ENCODE measurements at places on chromosomes 5 and 9.
A peak's percentile ranks its signal among the peaks of the same experiment; 100 is the strongest.

GRCh38 chr5:79794347-79794746 is 104.7 kb downstream of the CMYA5 start:
- DNase-seq = no peak

- DNase-seq = no peak
Observed at GRCh38 chr9:98881836-98882568, 61.7 kb upstream of the COL15A1 start.

DNA sequence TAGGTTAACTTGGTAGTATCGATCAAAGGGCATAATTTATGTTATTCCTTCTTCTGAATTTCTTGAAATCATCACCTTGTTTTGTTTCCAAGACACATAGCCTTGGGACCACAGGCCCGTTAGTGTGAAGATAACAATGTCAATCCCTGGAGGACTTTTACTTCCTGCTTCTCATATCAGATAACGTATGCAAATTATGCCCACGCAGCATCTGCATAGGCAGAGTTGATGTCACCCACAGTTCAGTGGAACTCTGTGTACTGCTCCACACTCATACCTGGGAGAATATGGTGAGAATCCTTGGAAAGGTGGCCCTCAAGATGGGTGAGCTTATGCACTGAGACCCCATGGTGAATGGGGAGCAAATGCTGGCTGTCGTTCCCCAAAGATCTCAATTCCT is 95.0 kb downstream of the CFAP90 start:
- no peak for DNase-seq

GRCh38 chr5:68350176-68350575 is 134.6 kb downstream of the PIK3R1 start:
- no peak for DNase-seq

- DNase-seq = no peak
Observed at GRCh38 chr5:175281714-175282113, 162.3 kb downstream of the DRD1 start.

GRCh38 chr9:127178686-127179632 is 56.5 kb upstream of the ANGPTL2 start:
- DNase-seq = no peak

GRCh38 chr5:160231783-160232342 is 2.6 kb downstream of the FABP6 start:
- no peak for DNase-seq

- no peak for DNase-seq
Observed at GRCh38 chr5:74152136-74152535, 488.4 kb downstream of the ENC1 start.

DNA sequence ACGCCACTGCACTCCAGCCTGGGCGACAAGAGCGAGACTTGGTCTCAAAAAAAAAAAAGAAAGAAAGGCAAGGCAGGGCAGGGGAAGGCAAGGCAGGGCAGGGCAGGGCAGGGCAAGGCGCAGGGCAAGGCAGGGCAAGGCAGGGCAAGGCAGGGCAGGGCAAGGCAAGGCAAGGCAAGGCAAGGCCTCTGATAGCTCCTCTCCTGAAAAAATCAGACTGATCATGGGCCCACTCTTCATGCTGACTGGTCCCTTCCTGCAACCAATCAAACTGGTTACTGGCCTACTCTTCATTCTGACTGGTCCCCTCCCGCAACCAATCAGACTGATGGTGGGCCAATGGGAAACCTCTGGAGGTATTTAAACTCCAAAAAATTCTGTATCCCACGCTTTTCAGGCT is 3.4 kb upstream of the ZBTB5 start:
- no peak for DNase-seq

DNA sequence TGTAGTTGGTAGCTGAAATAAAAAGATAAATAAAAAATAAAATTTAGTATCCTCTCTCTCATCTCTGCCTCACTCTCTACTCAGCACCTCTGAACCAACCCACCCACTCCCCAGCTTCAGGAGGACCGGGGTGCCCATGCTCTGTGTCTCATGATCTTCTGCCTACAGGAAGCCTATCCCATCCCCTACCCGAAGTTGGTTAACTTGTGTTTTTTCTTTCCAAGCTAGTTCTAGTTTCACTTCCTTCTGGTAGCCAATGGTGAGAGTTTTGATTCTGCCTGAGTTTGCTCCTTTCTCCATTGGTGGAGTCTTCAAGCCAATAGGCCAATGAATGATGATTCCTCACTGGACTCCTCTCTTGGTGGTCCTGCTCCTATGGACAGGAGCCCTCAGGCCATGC is 32.1 kb downstream of the SNX24 start:
- no peak for DNase-seq

- DNase-seq = no peak
Observed at GRCh38 chr5:118293378-118293777, 695.0 kb downstream of the DTWD2 start.

GRCh38 chr5:31172881-31173280 is 20.6 kb upstream of the CDH6 start:
- DNase-seq = no peak

DNA sequence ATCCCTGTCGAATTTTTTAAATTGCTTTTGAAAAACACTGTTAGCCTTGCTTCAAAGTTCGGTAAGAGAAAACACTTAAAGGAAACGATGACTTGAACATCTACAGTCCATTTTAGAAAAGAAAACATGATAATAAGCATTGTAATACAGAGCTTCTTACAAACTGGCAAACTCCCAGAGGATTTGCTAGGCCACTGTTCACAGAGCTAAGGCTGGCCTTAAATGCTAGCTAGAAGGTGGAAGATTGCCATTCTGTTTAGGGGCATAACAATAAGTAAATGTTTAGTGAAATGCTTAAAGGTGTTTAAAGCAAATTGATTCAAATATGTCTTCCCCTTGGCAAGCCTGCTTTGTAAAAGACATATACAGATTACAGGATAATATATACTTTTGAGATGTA is 169.6 kb downstream of the TLE4 start:
- DNase-seq = no peak

GRCh38 chr5:4093236-4093635 is 497.6 kb downstream of the IRX1 start:
- DNase-seq = no peak

DNA sequence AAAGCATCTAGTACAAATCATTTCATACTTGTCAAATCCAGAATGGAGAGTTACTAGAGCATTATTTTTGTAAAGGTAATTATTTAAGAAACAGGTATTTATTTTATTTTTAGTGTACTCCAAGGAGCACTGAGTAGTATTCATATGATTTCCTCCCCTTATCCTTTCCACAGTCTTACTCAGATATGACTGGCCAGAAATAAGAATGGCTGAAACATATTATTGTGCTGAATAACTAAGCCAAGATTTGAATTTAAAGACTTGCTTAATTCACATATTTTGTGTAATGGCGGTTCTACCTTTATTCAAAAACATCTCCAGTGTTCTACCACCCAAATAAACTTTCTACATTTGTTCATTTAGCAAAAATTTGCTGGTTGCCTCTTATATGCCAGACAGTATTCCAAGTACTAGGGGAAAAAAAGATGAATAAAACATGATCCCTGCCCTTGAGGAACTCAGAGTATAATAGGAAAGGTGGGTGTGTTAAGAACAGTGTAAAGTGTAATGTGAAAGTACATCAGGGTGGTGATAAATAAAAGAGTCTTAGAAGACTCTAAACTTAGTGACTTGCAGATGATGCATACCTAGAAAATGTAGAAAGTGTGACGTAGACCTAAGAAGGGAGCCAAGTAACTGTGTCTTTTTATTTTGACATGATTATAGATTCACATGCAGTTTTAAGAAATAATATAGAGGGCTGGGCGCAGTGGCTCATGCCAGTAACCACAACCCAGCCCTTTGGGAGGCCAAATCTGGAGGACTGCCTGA is 110.4 kb upstream of the GRHPR start:
- DNase-seq = no peak

DNA sequence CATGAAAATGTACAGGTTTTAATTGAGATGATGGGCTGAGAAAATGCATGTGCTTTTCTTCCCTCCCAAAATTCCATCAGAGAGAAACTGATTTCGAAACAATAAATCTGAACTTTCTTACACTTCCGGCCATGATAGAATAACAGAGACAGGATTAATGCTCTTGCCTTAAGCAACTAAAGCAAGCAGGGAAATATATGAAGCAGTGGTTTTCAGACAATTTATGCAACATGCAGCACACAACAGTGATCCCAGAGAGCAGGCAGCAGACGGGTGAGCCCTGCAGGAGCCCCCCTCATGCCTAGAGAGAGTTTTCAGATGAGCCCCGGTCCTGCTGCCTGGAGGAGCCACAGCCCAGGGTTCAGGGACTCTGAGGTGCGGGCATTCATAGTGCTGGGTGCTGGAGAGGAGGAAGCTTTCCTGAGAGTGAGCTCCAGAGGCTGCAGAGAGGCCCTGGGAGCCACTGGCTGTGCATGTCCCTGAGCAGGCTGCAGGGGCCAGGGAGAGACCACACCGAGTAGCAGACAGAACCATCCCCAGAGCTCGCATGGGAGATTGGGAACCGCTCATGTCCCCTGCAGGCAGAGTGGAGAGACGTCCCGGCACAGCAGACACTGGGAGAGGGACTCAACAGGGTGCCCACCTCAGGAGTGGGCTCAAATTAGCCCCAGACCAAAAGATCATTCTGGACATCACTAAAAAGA is 143.5 kb downstream of the OLFM1 start:
- no peak for DNase-seq

GRCh38 chr9:134149380-134149779 is 13.5 kb downstream of the WDR5 start:
- DNase-seq = no peak

DNA sequence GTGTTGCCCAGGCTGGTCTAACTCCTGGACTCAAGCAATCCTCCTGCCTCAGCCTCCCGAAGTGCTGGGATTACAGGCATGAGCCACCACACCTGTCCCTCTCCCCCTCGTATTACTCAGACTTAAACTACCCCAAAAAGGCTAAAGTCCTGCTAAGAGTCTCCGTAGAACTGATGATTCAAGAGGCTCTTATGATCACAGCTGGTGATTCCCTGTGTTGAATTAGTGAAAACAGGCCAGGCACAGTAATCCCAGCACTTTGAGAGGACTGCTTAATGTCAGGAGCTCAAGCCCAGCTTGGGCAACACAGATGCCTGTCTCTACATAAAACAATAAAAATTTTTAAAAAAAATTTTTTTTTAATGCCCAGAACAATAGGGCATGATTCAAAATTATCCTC is 9.2 kb downstream of the CDC26 start:
- no peak for DNase-seq

- no peak for DNase-seq
Observed at GRCh38 chr5:76469656-76470290, 66.7 kb downstream of the IQGAP2 start.

GRCh38 chr9:2418619-2419018 is 203.0 kb upstream of the VLDLR start:
- DNase-seq = no peak

GRCh38 chr9:125632321-125633115 is 74.5 kb downstream of the MAPKAP1 start:
- peak; percentile 30 for DNase-seq
